ENCODE measurements at places on chromosomes 2 and 18.

GRCh38 chr2:64853894-64854293, 135.3 kb upstream of the SLC1A4 start:
- no peak for DNase-seq

GRCh38 chr2:170647741-170648436, 67.2 kb upstream of the SP5 start:
- DNase-seq, result no peak

- no peak for DNase-seq
Measured at GRCh38 chr2:44940732-44941464, 604 bp upstream of the SIX3 start.

DNA sequence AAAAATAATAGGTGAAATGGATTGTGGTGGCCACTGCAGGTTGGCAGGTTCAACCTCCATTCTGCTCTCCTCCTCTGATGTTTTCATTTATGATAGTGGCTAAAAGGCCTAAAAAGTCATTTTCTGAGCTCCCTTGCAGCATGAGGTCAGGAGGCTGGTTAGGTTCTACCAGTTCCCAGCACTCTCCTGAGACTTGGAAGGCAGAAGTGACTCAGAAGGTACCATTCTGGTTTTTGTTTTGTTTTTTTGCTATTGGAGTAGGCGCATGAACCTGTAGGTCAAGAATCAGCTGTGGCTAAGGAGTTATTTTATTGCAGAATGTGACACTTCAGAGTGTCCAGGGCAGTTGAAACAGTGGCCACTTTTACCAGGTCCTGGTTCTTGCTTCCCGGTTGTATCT, 181.9 kb downstream of the CCDC102B start:
- DNase-seq, result no peak

DNA sequence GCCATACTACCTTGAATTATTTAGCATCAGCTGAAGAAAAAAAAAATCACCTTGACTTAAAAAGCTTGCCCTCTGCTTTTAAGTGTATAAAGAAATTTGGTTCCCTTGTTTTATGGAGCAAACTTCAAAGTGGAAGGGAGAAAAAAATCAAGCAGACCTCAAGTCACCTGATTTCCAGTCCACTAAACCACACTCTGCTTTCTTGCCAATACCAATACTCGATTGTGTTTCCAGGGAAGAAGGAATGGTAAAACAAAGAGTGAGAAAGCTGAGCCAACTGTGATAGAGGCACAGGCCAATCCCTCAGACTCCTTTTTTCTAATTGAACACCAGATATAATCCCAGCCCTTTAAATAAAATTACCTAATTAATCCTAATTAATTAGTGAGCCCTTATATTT, 587.3 kb downstream of the ARHGAP15 start:
- DNase-seq, result no peak

DNA sequence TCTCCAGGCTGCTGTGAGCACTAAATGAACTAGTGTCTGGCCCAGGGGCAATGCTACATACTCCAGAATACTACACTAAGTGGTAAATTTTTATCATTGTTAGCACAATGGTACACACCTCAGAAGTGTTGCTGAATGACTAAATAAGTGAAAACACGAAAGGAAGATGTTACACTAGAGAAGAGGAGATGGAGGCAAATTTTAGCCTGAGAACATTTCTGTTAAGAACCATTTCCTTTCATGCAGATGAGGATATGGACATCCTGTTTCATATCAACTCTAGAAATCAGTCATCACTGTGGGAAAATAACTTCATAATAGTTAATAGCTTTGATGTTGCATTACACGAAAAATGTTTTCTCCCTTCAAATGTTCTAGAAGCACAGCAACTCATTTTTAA, 117.6 kb upstream of the STK17B start:
- no peak for DNase-seq

- DNase-seq, result no peak
Measured at GRCh38 chr2:112217854-112218253, 37.0 kb downstream of the ZC3H8 start.

DNA sequence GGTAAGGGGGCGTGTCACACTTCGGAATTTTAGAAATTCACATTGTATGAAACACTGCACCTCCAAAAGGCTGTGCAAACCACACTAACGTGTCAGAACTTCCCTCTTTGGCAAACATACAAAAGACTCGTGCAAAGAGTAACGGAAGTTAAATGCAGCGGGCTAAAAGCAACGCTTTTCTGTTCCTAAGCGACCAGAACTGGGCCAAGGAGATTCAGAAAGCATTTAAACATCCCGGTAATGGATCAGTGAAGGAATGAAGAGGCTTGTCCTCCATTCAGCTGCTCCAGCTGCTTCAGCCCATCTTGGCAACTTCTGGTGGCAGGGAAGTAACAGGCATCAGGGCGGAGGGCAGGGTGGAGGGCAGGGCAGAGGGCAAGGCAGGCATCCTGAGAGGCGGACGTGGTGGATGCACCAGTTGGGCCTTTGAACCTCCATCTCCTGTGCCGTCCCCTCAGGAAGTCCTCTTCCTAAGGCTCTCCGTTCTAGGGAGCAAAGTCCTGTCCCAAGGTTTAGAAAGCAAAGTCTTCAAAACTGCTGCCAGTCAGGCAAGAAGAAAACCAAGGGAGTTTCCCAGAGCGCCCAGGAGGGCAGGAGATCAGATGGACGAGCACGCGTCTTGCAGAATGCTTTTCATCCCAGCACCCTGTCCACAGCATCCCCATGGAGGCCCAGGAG, 230.7 kb downstream of the ZNF516 start:
- DNase-seq, result no peak

DNA sequence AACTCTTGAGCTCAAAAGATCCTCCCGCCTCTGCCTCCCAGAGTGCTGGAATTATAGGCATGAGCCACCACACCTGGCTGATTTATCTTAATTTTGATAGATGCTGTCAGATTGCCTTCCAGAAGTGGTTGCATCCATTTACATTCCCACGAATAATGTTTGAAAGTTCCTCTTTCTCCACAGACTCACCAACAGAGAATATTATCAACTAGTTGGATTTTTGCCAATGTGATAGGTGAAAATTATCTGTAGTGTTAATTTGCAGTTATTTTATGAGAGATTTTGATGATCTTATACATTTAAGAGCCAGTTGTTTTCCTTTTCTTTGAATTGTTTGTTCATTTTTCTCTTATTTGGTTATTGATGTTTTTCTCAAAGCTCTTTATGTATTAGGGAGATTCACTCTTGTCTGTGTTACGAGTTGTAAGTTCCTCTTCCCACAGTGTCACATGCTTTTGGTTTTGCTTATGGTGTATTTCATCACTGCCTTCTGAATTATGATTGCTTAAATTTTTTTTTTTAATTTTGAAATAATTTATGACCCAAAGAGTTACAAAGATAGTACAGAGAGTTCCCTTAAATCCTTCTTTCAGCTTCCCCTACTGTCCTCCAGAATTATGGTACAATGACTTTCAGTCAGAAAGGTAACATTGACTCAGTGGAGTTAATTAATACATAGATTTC, 20.7 kb upstream of the NT5DC4 start:
- DNase-seq, result no peak

All from NK-92 treated with Interleukin-12 subunit alpha and Interleukin-12 subunit beta, amount 100 ng/mL, for 24 hours (cell line).